ENCODE measurements at places on chromosomes 5 and 9.

DNA sequence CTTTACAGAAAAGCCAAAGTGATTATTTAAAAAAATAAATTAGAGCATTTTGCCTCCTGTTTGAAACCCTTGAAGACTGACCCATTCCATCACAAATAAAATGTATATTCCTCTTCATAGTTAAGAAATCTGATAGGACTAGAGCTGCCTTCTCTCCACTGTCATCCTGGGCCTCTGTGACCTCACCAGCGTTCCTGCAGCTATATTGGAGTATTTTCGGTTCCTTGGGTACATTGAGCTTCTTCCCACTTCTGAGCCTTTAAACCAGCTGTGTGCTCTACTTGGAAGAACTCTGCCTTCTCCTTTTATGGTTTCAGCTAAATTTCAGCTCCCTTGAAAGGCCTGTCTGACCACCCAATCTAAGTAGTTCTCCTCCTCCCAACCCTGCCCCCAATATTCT, 99.1 kb upstream of the ABCA1 start:
- no peak for DNase-seq

DNA sequence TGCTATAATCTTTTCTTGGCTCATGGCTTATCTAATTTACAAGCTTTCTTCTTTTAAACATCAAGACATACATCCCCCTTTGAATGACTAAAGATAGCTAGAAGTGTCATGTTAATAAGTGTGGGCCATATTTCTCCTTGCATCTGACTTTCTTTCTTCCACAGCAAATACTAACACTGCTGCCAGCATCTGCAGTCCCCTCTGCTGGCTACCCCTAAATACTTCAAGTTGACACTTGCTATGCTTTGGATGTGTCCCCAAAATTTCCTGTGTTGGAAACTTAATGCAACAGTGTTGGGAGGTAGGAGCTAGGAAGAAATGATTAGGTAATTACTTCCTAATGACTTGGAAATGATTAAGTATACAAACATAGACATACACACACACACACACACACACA, 459.0 kb upstream of the ST8SIA4 start:
- no peak for DNase-seq

- DNase-seq, result no peak
Observed at GRCh38 chr5:54764102-54765090, 221.0 kb downstream of the ESM1 start.

DNA sequence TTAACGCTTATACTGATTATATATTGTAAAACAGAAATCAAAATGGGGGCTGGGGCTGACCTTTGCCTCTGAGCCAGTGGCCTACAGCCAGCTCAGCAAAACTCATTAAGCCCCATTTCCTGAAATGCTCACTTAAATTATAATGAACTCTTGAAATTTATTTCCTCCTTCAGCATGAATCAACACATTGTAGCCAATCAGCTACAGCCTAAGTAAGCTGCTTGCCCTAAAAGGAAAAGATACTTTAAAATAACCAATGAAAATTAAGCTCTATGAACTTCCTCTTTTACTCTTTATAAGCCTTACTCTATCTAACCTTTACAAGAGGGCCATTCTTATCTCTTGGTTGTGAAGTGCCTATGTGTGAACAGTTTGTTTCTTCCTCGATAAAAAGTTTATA, 33.5 kb upstream of the SUB1 start:
- DNase-seq, result no peak

- no peak for DNase-seq
Observed at GRCh38 chr5:107376546-107377276, 294.0 kb downstream of the EFNA5 start.

DNA sequence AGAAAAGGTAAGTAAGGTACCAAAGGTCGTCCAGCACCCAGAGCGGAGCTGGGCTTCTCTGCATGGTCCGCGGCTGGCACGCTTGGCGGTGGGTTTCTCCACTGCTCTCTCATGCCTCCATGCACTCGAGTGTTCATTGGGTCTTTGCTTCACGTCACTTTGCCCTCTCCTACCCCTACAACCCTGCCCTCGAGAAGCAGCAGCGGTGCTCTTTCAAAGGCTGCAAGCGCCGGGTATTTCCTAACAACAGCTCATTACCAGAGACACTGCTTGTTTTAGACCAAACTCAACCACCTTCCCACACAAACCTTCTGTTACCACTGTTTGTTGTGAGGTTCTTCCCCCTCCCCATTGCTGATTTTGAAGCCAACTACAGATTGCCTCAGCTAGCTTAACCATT, 21.5 kb upstream of the ZBTB34 start:
- DNase-seq, result peak; percentile 58

DNA sequence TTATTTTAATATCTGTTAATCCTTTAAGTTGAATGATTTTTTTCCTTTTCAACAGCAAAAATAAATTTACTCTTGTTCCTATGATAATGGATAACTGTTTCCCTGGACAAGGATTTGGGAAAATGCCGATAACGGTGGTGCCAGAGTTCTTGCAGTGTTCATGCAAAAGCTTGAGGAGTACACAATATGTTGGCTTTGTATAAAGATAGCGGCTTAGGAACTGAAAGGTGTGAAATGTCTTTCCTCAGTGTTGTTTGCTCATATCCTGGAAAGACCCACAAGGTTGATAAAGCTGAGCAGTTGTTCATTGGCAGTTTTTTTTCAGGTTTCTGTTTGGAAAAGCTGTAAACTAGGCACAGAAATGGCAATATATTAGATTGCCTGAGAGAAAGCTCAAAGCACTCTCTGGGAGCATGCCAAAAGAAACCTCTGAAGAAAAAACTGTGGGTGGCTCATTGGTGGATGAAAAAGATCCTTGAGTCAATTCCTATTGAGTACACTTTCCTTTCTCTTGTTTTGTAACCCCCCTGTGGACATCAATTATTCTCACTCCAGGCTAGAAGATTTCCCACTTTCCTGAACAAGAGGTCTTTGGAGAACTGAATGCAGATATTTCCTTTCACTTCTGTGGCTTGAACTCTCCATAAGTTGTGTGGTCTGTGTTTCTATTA, 117.2 kb upstream of the RGMB start:
- DNase-seq, result no peak

DNA sequence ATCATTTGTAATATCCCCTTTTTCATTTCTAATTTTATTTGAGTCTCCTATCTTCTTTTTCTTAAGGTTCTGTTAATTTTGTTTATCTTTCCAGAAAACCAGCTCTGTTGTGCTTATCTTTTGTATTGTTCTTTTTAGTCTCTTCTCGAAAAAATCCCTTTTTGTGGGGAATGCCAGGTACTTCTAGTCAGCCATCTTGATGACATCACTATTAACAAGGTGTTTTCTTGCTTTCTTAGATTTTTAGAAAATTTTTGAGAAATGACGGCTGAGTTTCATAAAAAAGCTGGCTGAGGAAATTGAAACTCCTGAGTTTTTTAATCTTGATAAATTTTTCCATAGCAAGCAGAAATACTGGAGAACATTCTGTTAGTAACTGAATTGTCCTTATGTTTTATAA, 10.7 kb downstream of the RNF180 start:
- no peak for DNase-seq

- DNase-seq, result peak; percentile 29
Observed at GRCh38 chr9:2638871-2639673, 17.5 kb downstream of the VLDLR start.

DNA sequence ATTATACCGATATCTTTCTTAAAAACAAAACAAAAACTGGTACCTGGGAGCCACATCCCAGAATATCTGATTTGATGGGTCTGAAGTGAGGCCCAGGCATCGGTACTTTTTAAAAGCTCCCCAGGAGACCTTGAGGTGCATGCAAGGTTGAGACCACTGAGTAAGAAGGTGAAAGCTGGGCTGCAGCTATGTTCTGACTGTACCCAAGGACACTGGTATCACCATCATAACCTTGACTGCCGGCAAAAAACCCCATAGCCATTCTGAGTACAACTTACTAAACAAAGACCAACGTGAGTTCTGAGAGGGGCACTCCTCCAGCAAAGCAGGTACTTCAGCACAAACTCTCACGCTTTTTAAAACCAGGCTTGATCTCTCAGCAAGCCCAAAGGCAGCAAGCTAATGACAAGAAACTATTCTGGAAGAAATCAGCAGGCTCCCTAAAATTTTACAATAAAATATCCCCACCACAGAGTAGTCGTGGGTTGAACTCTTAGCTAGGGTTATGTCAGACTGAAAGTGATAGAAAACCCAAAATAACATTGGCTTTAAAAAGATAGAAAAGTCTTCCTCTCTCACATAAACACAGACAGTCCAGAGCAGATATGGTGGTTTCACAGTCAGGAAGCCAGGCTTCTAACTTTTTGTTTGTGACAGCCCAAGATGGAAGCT, 263.9 kb downstream of the SAXO1 start:
- DNase-seq, result peak; percentile 56

DNA sequence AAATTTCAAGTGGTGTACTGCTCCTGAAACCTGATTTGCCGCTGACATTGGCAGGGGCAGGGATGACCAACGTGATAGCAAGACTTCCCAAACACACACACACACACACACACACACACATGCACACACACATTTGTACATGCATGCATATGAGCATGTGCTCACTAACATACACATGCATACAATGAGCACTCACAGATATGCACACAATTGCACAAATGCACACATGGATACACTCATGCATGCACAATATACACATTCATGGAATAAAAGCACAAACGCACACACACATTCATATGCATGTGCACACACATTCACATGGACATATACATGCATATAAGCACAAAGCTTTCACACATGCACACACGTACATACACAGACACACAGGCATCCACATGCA, 181.2 kb upstream of the ZNF618 start:
- DNase-seq, result no peak

DNA sequence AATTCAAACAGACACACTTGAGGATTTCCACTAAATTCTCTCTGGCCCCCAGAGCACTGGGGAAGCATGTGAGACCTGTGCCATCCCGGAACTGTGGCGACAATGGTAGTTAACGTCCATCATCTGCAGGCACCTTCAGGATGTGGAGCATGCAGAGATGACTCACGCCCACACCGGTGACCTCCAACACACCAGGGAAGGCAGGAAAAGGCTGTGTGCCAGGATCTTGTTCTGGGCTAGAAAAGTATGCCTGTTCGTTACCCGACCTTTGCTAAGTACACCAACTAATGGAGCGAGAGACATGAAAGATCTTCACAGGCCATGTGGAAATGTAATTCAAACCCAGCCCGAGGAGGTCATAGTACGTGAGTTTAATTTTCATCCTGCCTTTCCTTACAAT, 208.8 kb downstream of the MELK start:
- DNase-seq, result no peak

DNA sequence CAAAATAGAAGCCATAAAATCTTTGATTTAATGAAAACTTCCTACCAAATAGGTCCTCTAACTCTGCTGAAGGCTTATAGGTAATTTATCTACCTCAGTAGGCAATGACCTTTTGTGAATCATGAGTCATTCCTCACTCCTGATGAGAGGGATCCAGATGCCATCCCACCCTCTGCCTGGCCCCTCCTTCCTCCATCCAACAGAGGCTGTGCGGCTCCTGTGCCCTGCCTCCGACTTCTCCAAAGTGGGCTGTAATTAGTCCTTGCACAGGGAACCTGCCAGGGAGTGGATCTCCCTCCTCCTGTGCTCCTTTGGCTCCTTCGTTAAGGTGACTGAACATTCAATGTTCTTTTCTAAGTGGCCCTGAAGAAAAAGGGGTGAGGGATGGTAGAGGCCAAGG, 213.9 kb upstream of the TBCA start:
- no peak for DNase-seq

- peak; percentile 7 for DNase-seq
Observed at GRCh38 chr5:1544294-1544961, 20.7 kb upstream of the LPCAT1 start.

DNA sequence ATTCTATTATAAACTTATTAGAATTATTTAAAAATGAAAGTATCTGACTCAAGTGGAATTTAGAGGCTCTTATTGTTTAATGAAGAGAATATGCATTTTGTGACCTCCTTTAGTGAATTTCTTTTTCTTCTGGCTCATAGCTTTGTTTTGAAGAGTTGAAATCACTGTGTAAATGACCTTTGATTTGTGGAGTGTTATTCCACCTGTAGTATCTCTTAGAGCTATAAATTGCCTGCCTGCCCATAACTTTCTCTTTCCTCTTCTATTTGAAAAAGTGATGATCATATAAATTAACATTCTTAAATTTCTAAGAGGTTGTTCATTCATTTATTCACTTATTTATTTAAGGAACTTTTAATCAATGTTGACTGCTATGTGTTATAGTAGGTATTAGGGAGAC, 16.1 kb downstream of the CSNK1G3 start:
- DNase-seq, result no peak

DNA sequence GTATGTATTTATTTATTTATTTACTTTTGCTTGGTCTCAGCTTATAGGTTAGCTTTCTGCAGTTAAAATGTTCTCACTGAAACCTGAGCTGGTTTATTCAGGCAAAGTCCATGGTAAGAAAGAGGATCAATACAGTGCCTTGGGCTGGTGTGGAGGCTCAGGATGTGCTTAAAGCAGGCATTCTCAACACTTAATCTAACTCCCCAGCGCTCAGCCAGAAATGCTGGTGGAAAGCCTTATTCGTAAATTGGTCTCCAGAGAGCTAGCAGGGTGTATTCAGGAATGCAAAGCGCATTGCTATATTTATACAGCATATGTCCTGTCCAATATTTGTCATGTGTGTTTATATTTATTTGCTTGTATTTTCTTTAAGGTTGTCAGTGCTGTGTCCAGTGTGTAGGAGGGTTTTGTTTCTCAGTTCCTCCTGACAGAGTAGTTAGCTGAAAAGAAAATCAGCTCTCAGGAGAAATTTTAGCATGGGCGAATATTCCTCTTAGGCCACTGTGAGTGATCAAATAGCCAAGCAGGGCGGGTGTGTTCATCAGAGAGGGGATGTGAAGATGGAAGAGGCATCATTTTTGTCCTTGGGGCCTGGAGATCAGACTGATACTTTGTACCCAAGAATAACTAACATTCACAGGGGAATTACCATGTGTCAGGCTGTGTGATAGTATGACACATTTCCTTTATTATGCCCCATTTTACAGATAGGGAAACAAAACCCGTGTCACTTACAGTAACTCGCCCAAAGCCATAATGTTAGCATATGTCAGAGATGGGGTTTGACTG, 65.8 kb downstream of the DOCK2 start:
- peak; percentile 54 for DNase-seq

- DNase-seq, result no peak
Observed at GRCh38 chr9:125444956-125445506, 183.4 kb downstream of the GAPVD1 start.

DNA sequence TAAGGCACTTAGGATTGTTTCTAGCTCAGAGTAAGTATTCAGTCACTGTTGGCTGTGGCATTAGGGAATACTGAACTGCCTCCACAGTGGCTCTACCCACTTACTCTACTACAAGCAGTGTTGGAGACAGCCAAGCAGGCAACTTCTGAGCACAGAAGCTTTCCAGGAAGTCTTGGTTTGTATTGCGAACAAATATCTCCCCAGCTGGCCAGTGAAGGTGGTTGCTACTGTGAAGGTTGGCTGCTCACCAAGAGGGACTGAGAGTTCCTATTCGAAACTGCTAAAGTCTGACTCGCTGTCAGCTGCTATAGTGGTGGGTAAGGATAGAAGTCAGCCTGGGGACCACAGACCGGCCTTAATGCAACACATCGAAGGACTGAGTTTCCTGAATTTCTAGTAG, 319.1 kb downstream of the KIF4B start:
- no peak for DNase-seq

GRCh38 chr5:156920042-156920860, 42.8 kb downstream of the TIMD4 start:
- no peak for DNase-seq

- DNase-seq, result no peak
Observed at GRCh38 chr5:169827769-169828168, 152.5 kb downstream of the INSYN2B start.

Data from GM20000 (cell line).